CD8-positive, alpha-beta memory T cell (primary cell): ENCODE measurements at places on chromosomes 1 and 21.

DNA sequence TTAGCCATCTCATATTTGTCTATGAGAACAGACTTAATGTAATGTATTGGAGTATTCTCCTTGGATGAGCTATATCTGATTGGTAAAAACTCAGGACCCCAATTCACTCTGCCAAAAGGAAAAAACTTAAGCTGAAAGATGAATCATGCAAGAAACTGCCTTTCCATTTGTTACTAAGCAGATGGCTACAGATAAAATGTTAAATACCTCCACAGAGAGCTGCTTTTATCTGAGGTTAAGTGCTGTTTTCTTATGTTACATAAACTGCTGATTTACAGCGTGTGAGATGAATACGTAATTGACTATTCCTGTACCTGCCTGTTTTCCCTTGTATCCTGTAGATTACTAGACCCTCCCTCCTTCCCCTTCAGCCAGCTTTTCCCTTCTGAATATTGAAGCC lies 49.3 kb downstream of the CLCA4 start:
- no peak for DNase-seq

GRCh38 chr1:75855010-75855409 lies 58.3 kb downstream of the MSH4 start:
- DNase-seq, result no peak

- no peak for DNase-seq
These were observed 16.7 kb downstream of the ITPKB start for GRCh38 chr1:226722240-226722900.

GRCh38 chr1:233721004-233721595 lies 107.2 kb downstream of the KCNK1 start:
- DNase-seq, result no peak

DNA sequence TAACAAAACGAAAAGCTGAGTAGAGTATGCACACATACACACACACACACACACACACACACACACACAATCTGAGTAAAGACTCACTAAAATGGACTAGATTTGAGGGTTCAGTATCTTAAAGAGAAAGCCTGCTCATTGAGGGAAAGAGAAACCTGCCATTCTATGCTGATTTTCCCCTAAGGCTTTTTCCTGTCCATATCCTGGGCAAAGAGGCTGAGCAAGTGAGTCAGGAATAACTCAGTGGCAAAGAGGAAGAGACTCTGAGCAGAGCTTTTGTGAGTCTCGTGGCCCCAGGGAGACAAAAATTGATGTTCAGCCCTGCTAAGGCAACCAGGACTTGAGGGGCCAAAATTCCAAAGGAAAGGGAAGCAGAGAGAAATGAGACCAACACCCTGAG lies 37.3 kb upstream of the RUNX1 start:
- DNase-seq, result no peak
